CD4-positive, alpha-beta T cell (primary cell): ENCODE measurements at places on chromosomes 6 and 20.

DNA sequence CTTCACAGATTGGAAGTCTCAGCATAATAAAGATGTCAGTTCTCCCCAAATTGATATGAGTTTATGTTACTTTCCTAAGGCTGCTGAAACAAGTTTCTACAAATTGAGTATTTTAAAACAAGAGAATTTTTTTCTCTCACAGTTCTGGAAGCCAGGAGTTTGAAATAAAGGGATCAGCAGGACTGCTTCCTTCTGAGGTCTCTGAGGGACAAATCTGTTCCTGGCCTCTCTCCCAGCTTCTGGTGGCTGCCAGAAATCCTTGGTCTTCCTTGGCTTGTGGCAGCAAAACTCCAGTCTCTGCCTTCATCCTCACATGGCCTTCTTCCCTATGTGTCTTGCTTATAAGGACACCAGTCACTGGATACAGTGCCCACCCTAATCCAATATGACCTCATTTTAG is 136.1 kb downstream of the TFAP2A start:
- no peak for DNase-seq

GRCh38 chr6:143405373-143406154 is 44.9 kb downstream of the ADAT2 start:
- DNase-seq: no peak

GRCh38 chr6:107290491-107290890 is 168.9 kb downstream of the PDSS2 start:
- DNase-seq: no peak

GRCh38 chr20:3146732-3147341 is 12.8 kb downstream of the FASTKD5 start:
- no peak for DNase-seq

- no peak for DNase-seq
These were observed 148.3 kb upstream of the AFDN start for GRCh38 chr6:167678102-167679101.

- no peak for DNase-seq
These were observed 546 bp downstream of the CRNKL1 start for GRCh38 chr20:20051767-20052073.

DNA sequence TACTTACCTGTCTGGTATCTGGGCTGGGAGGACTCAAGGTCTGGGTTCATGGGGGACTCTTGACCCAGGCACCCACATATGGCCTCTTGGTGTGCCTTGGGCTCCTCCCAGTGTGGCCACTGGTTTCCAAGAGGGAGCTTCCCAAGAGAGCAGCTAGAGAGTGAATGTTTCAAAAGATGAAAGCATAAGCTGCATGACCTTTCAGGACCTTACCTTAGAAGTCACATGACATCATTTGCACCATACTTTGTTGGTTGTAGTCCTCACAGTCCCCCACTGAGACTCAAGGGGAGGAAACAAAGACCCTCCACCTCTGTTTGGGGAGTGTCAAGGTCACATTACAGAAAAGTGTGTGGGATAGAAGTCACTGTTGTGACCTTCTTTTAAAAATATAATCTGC is 13.9 kb downstream of the ACTR5 start:
- no peak for DNase-seq

DNA sequence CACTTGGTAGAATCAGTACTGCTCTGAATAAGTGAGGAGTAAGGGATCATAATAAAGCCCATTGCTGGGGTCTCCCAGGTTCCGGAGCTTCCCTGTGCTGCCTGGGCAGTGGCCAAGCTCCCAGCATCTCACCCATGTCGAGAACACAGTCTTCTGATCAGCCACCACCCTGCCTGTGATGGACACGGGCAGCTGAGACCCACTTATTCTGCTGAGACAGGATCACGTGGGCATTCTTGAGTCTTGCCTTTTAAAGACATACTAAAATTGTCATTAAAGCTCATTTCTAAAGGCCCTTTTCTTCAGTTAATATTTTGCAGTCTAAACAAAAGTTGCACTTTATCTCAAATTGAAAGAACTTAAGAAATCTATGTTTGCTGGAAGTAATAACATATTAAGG is 42.7 kb upstream of the SLC22A2 start:
- no peak for DNase-seq

GRCh38 chr20:63835021-63835858 is 4.2 kb upstream of the ZBTB46 start:
- no peak for DNase-seq

DNA sequence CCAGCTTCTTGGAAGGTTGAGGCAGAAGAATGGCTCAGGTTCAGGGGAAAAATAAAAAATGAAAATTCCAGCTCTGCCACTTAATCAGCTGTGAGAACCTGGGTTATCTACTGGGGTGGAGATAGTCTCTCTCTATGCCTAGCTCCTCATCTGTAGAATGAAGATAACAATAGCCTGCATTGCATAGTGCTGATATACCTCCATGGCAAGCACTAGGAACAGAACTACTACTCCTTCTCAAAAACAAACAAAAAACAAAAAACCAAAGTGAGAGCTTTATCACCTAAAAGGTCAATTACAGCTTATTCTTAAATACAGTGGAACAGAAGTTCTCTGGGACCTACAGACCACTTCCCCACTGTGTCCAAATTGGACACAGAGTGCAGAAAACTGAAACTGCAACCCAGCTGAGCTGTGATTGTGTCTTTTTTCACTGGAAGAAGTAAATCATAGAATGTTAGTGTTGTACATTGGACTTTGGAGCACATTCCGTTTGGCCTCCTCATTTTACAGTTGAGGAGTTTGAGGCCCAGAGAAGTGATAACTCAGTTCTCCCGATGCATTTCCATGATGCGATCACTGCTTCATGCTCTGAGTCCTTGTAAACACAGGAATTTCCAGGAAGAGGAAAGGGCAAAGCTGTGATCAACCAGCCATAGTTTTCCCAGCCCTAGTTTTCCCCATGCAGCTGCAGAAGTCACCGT is 23.3 kb downstream of the MTFR2 start:
- no peak for DNase-seq

DNA sequence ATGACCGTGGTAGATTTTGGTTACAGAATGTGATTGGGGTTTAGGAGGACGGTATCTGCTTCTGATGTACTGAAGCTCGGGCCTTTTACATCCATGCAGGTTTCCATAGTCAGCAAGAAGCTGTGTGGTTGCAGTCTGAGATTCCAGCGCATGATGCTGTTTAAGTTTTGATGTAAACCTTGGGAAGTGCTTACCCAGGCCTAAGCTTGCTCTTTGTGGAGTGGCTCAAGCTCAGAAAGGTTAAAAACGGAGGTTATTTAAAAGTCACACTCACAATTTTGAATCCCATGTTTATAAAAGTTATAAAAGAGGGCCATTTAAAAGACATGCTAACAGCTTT is 121.4 kb downstream of the TIAM2 start:
- DNase-seq: no peak

- DNase-seq: no peak
These were observed 20.8 kb upstream of the SIRT5 start for GRCh38 chr6:13553646-13554045.

- DNase-seq: no peak
These were observed 315.1 kb downstream of the CDH4 start for GRCh38 chr20:61567204-61567603.

- no peak for DNase-seq
These were observed 49.7 kb downstream of the PROKR2 start for GRCh38 chr20:5267092-5267491.

DNA sequence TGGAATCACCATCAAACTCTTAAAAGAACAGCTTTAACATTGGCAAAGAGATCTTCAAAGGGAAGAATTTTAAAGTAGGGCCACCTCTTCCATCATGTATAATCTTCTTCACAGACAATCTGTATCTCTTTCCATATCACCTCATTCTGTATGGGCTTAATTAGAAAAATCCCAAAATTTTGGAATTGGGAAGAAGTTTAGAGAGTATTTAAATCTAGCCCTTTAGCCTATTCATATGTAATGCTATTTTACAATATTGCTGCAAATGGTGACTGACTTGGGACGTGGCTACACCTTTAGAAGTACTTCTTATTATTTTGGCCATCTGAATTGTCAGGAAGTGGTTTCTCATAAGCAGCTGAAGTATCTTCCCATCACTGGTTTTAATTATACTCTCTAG is 474.3 kb downstream of the RFPL4B start:
- DNase-seq: no peak

DNA sequence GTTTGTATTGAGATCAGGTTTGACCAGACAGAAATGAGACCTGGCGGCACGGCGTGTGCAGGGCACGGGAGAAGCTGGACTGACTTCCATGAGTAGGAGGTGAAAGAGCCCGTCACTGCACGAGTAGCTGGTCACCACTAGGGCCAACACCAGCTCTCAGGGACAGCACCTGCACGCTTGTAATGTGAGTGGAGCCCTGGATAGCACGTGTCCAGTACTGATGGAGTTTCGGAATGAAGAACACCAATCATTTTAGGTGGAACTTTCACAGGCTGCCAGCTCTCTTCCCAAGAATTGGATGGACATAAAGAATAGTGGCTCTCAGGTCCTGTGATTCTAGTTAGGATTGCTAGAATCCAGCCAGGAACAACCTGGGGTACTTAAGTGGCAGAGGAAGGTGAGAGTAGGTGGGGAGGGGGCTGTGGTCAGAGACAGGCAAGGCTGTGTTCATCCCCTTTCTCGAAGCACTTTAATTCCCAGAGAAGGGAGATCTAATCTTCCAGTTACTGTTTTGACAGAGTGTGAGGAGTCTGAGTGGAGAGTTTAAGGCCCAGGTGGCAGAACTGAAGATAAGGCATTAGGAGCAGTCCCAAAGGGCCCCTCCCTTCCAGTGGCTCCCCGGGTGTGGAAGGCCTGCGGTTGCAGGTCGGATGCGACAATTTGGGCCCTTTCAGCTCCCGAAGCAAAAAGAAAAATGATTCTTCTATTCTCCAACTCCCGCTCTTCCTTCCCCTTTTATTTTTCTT is 314.8 kb downstream of the QKI start:
- DNase-seq: no peak

DNA sequence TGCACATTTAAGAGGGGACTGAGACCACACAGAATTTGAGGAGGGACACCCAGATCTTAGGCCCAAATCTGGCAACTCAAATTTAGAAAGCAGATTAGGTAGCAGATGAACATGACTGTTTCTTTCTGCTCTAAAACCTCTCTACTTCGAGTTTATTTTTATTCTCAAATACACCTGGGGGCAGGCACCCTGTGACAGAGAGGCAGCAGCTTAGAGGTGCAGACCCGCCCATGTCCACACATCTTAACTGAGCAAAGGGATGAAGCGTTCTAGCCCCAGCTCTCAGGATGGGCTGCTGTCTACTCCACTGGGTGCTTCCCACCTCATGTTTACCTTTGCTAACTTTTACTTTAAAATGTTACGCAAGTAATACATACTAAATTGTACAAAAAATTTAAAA is 125.0 kb downstream of the SLC23A2 start:
- DNase-seq: no peak

DNA sequence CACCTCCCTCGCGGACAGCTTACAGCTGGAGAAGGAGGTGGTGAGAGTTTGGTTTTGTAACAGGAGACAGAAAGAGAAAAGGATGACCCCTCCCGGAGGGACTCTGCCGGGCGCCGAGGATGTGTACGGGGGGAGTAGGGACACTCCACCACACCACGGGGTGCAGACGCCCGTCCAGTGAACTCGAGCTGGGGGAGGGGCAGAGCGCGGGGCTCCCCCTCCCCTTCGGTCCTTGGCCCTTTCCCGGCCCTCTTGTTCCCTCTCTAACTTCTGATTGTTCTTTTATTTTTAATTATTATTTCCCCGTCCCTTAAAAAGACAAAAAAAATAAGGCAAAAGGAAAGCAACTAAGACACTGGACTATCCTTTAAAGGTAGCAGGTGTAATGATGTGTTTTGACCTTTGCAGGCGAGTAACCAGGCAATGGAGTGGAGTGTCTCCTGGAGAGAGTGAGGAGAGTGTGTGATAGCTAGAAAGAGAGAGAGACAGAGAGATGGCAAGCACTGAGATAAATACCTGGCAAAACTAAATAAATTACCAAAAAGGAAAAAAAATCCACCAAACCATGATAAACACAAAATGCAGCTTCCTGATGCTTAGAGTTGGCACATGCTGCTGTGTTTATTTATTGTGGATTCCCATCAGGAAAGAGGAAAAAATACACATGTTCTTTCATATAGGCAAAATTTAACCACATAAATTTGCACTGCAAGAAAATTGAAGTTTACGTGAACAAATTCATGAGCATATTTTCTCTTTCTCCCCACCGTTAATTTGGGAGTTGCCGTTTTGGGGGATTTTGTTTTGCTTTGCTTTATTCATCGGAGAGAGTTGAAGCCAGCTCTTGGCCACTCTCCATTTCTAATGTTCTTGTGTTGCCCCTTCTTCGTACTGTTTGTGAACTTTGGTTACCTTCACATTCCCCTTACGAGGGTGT is 1.9 kb downstream of the POU3F2 start:
- DNase-seq: no peak

DNA sequence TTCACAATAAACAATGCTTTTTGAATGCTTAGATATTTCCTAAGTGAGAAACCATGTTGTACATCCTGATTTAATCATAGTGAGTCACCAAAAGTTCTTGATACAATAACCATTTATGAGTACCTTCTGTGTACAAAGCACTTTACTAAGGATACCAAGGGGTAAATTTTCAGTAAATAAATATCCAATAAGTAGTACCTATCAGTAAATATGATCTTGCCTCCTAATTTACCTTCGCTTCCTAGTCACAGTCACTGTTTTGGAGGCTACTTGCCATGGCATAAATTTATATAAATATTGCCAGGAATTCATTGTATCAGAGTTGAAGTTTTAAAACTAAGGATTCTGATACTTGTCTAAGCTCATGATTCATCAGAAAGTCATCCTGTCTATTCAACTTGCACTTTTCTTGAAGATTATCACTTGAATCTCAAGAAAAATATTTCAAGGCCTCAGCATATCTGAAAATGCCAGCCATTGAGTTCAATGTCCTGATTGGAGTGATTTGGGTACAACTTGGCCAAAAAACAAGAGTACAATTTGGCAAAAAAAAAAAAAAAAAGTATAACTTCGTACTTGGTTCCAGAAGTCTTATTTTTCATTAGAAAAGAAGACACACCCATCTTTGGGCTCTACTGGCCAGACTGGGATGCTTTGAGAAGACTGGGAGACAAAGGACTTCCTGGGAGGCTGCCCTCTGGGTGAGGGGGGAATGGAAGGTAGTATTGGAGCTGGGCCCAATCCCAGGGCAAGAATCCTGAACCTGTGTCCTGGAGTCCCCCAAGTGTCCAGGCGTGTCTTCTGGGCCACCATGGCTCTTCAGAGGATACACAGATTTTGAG is 32.8 kb downstream of the RAB22A start:
- DNase-seq: no peak

DNA sequence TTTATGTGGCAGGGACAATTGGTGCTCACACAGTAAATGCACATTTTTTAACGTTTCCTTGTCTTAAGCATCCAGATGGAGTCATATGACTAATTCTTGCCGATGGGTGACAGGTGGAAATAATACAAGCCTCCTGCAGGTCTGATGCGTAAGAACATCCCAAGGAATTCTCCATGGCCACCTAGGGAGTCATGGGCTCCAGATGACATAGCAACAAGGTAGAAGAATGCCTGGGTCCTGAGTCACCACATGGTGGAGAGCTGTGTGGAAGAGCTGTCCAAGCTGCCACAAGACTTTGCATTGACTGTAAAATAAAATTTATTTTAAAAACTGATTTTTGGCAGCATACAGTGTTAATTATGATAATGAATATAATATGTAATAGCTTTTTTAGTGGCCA is 77.0 kb upstream of the MAP3K7 start:
- no peak for DNase-seq

- DNase-seq: no peak
These were observed 2.5 kb downstream of the PHACTR1 start for GRCh38 chr6:12719017-12719416.
